KG1 (cell line): ENCODE measurements at places on chromosomes 1 and 21.

- DNase-seq = no peak
Measured at GRCh38 chr1:94514095-94514727, 27.3 kb downstream of the F3 start.

GRCh38 chr1:38138498-38139233, 92.1 kb upstream of the POU3F1 start:
- no peak for DNase-seq

- DNase-seq = peak; percentile 88
Measured at GRCh38 chr1:201020040-201020591, 3.4 kb downstream of the KIF21B start.

- no peak for DNase-seq
Measured at GRCh38 chr1:90295534-90295933, 300.6 kb downstream of the ZNF326 start.

GRCh38 chr1:230834292-230834691, 34.0 kb downstream of the C1orf198 start:
- DNase-seq = no peak

DNA sequence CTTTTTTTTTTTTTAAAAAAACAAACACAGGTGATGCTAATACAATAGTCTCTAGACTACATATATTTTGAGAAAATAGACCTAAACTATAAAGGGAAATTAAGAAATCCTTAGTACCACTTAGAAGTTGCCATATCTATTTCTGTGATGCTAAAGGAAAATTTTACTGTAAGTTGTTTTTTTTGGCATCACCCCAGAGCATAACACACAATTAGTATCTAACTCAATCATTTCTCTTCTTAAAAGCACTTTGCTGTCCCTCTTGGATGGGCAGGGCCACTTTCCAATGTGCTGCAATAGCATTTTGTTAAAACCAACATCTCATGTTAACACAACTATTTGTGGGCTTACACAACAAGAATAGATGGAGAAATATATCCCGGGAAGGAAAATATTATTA, 91.9 kb downstream of the GABPA start:
- no peak for DNase-seq

DNA sequence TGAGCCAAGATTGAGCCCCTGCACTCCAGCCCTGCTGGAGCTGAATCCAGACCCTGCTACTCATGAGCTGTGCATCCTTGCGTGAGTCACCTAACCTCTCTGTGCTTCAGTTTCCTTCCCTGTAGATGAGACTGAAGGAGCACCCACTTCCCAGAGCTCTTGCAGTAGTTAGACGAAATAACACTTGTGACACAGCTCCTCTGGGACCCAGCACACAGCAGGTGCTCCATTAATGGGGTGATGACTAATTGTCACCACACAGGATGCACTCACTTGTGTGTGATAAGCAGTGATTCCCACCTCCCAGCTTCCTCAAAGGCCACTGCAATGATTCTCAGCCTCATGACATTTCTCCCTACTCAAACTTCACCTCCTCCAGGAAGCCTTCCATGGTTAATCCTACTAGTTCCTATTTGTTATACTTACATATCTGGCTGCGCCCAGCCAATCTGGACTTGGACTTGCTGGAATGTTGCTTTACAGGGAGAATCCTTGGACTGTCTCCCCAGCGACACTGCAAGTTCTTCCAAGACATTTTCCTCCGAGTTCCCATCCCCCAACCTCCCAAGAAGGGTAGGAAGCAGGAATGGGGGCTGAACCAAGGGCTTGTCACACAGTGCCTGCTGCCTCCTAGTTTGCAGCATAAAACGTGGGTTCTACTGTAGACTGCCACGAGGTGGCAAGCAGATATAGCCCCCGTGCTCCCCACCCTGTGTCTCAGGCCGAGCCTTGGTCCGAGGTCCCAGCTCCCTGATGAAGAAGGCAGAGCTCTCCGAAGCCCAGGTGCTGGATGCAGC, 17.2 kb downstream of the DRAXIN start:
- no peak for DNase-seq

- no peak for DNase-seq
Measured at GRCh38 chr1:224059897-224060427, 53.9 kb upstream of the FBXO28 start.

GRCh38 chr1:100710906-100711682, 8.4 kb upstream of the VCAM1 start:
- no peak for DNase-seq

GRCh38 chr21:42107177-42107880, 36.2 kb downstream of the UMODL1 start:
- DNase-seq = no peak

- DNase-seq = no peak
Measured at GRCh38 chr1:37692834-37693175, 489 bp downstream of the CDCA8 start.

DNA sequence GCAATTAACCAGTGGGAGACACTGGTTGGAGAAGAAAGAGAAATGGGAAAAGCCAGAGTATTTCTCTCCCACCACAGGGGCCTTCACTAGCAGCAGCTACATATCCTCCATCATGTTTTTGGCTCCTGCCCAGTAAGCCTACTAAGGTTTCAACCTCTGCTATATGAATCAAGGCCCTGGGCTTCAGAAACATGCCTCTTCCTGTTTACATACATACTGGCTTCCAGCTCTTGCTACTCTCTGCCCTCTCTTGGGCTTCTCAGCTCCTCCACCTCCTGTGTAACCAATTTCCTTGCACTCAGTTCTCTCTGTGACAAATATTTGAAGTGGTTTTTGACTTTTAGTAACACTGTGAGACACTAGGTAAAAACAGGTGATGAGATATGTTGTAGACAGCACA, 80.8 kb downstream of the LRRC7 start:
- no peak for DNase-seq

DNA sequence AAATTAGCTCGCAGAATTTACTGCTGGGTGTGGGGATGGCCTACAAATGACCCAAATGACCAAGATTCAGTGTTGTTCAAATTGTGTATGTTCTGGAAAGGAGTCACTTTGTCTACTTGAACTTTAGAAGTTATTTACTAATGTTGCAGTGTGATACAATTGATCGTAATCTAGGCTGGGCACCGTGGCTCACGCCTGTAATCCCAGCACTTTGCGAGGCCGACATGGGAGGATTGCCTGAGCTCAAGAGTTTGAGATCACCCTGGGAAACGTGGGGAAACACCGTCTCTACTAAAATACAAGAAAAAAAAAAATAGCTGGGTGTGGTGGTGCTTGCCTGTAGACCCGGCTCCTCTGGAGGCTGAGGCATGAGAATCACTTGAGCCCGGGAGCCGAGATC, 57.6 kb upstream of the TMPRSS2 start:
- no peak for DNase-seq

GRCh38 chr1:31886866-31887265, 51.3 kb downstream of the PTP4A2 start:
- no peak for DNase-seq

DNA sequence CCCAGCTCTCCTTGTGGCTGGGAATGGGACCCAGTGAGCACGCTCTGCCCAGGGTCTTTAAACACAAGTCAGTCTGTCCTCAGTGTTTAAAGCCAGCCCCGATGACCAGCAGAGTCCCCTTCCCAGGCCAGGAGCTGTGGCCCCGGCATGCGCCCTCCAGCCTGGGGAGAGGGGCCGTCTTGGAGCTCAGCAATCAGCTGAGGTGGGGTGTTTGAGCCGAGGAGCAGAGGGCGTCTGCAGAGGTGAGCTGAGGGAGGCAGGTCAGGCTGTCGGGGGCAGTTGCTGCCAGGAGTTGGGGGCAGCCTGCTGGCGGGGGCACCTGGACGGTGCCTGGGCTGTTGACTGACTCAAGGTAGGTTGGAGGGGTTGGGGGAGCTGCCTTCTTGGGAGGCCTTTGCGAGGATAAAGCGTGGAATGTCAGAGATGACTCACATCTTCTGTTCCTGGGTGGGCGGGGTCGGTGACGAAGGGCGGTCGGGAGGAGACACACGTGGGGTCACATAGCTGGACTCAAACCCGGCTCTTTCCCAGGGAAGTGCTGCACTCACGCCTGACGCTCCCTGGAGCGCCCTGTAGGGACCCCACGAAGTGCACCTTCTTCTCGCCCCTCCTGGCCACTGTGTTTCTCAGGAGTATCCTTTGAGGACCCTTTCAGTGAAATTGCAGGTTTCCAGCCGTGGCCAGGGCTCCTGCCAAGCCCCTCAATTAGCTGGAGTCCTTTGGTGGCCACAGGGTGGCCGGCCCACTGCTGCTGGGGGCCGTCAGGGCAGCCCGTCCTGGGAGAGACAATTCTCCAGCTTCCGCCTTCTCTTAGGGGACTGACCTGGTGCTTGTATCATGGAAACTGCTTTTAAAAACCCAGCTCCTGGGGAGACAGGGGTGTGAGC, 86.2 kb downstream of the SIK1 start:
- no peak for DNase-seq

DNA sequence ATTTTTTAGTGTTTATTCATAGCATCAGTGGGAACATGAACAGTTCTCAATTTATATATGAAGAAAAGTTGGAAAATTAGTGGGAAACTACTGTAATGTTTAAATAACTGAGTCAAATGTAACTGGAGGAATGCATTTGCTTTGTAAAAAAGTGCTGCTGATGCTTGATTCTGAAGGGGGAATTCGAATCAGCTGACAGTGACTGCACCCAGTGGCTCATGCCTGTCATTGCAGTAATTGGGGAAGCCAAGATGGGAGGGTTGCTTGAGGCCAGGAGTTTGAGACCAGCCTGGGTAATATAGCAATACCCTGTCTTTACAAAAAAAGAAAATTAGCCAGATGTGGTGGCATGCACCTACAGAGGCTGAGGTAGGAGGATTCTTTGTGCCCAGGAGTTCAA, 398.4 kb downstream of the ZP4 start:
- DNase-seq = no peak

GRCh38 chr21:16159213-16159970, 429.6 kb downstream of the USP25 start:
- DNase-seq = no peak

- no peak for DNase-seq
Measured at GRCh38 chr21:29261555-29262540, 36.9 kb upstream of the BACH1 start.

- no peak for DNase-seq
Measured at GRCh38 chr1:93005252-93005598, 44.0 kb upstream of the DIPK1A start.

GRCh38 chr21:40408561-40408960, 438.4 kb downstream of the DSCAM start:
- no peak for DNase-seq

DNA sequence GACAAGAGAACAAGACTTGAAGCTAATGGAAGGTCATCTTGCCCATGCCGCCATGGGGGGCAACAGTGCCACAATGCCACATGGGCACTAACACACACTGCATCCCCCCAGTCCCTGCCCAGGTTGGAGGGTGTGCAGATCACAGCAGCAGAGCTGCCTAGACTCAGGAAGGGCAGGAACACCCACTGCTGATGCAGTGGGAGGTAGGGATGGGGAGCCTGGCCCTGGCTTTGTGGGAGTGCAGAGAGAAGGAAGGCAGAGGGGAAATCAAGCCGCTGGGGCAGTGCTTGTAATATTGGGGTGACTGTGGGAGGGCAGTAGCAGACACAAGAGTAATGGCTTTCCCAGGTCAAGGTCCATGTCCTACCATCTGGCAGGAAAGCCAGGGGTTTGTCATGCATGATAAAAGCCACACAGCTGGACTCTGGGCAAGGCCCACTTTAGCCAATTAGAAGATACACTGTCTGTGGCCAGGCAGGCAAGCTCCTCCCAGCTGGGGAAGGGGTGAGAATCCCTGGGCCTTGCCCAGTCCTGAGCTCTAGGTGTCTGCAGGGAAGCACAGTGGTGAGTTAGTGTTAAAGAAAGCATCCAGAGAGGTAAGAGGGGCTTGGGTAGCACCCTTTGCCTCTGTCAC, 25.4 kb upstream of the MEF2D start:
- no peak for DNase-seq

- no peak for DNase-seq
Measured at GRCh38 chr1:84830136-84830535, 62.9 kb downstream of the LPAR3 start.

DNA sequence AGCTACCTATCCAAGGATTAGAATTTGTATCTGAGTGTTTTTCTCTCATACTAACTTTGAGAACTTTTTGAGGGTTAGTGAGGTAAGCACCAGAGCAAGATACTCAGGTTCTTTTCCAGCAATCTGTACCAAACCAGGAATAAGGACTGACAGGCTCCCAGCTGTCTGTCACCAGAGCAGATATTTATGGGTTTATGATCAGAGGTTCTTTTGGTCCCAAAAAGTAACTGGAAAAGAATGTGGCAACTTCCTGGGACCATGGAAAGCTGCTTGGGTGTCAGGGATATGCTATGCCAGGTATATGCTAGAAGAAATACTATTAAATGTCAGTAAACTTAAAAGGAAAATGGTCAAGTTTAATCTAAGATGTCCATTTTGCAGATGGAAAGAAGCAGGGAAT, 75.7 kb upstream of the ZNF326 start:
- no peak for DNase-seq

DNA sequence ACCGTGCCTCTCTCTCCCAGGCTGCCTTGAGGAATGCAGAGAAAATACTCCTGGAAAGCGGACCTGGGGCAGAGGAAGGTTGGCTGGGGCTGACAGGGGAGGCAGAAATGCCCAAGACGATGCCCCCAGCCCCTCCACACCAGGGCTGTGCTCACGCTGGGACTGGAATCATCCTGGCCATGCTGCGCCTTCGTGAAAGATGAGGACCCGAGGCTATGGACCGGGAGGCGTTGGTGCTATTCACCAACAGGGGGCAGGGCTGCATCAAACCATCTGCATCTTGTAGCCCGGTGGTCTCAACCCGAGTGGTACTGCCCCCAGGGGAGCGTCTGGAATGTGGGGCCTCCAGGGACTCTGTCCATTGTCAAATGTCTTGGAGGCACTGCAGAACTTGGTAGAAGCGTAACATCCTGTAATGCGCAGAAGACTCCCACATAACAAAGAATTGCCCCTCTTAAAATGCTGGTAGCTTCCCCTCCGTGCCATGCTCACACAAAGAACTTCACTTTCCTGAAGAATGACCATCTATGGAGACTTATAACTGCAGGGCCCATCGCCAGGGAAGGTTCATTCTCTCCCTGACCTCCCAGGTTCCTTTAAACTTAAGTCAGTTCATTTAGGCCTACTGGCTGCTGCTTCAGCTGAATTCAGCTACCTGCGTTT, 251.2 kb downstream of the RRAGC start:
- DNase-seq = no peak

DNA sequence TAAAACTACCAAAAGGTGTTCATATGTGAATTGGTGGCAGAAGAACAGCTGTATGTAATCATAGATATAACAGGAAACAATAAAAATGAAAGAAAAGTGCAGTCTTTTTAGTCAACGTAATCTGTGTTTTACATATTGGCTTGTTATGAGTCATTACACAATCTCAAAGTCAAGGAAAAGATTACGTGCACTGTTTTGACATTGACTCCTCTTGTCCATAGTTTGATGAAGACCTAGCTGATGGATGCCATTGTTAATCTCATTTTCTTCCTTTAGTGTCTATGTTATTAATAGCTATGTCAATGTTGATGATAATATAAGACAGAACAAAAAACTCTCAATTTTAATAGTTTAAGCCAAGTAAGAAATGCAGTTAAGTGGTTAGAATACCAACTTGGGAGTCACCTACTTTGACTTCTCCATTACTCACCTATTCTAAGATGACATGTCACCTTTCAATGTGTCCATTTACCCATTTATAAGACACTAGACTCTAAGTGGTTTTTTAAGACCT, 84.5 kb upstream of the SAMSN1 start:
- DNase-seq = no peak
